ENCODE measurements at places on chromosomes 4 and X.

DNA sequence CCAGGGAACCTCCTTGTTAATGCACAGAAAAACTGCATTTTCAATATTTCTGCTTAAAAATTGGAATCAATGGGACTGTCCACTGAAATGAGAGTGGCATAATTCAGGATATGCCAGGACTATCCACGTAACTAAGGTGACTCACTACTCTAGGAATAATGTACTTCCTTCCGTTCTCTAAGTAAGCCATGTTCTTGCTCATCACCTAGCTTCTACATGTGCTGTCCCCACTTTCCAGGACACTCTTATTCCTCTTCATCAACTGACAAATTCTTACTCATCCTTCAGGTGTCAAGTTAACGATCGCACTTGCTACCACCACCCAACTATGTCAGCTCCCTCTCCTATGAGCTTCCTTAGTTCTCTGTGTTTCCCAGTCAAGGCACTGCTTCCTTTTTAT lies 342.8 kb upstream of the F9 start:
- DNase-seq, result no peak

DNA sequence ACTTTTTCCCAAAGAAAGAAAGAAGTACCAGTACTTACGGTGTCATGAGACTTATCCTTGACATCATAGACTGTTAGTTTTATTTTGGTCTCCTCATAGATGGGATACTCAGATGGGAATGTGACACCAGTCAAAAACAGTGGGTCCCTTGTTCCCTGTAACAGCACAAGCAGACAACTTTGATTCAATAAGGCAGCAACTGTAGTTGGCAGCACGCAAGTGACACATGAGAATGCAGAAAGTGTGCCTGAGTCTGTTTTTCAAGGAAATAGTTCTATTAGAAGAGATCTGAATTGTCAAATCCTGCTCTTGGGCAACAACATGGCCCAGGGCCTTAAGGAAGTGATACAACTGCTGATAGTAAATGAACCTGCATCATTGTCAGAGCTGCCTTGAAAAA lies 443.2 kb downstream of the INPP4B start:
- no peak for DNase-seq

- peak; percentile 55 for DNase-seq
Observed at GRCh38 chr4:8201321-8201781, 2.3 kb downstream of the SH3TC1 start.

GRCh38 chr4:27198246-27198645 lies 337.6 kb downstream of the STIM2 start:
- DNase-seq, result no peak

GRCh38 chrX:63784902-63785707 lies at the start of gene ARHGEF9:
TSS of gene ARHGEF9 (minus strand) at chrX:63785214. CDS start at chrX:63785145, 69 bp downstream.
- peak; percentile 17 for DNase-seq

DNA sequence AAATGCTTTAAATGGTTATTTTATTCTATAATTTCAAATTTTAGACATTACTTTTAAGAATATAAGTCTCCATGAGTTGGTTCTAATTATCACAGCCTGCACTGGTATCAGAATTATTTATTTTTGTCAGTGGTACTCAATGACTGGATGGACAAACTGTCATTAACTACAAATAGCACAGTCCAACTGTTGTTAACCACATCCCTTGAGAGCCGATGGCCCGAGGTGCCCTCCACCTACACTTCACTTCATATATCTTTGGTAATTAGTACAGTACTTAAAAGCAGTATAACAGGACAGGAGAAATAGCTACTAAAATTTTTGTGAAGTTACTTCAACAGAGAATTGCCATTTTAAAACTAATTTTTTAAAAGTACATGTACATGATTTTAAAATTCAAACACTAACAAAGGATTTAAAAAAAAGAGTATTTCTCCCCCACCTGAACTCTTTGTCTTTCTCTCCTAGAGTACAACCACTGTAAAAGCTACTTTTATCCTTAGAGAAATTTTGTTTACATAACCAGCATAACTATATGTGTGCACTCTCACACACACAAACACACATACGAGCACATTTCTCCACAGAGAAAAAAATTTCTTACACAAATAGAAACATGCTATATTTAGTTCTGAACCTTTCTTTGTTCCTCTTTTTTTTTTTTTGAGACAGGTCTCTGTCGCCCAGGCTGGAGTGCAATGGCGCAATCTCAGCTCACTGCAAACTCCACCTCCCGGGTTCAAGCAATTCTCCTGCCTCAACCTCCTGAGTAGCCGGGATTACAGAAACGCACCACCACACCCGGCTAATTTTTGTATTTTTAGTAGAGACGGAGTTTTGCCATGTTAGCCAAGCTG lies 6.5 kb downstream of the TIFA start:
- DNase-seq, result no peak

- no peak for DNase-seq
Observed at GRCh38 chr4:8675383-8675782, 82.8 kb downstream of the CPZ start.

DNA sequence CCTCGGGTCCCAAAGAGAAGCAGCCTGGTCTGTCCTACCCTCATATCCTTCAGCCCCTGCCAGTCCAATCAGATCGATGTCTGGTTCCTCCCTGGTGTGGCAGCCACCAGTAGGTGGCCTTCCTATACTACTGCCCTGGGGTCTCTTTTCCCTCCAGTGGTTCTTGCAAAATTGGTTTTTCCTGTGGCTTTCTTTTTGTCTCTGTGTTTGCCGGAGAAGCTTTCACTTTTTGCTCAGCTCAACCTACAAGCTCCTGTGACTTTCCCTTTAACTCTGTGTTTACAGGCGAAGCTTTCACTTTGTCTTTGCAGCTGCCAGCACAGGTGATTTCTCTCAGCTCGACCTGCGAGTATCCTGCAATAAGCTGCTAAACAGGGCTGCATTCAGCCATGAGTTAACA lies 46.8 kb downstream of the UGT2A3 start:
- no peak for DNase-seq

DNA sequence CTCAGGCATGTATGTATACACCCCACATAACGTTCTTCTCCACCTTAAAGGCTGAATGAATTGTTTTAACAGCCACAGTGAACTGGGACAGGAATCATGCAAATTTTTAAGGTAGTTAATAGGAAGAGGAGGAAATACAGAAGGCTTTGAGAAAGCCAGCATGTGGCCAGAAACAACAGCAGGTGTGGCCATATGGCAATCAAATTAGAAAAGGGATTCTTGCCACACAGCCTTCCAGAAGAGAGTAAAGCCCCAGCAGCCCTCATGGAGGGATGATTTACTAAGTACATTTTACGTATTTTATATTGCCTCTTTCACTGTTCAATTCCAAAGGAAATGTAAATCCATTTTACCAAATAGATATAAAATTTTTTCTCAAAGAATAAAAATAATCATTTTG lies 792.2 kb downstream of the ADGRL3 start:
- no peak for DNase-seq

DNA sequence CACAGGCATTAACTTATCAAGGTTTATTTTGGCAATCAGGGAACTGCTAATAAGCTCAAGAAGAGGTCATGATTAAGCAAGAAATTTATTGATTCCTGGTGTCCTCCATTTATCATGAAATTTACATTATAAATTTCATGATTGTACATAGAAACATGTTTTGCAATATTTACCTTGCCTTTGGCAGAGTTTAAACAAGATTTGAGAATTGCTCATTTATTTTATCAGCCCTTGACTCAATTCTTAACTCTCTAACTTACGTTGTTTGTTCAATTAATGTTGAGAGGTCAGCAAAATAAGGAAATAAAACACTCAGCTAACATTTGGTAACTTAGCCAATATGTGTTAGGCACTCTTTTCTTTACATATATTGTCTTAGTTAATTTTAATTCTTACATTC lies 286.6 kb downstream of the SLC7A11 start:
- no peak for DNase-seq

- peak; percentile 23 for DNase-seq
Observed at GRCh38 chr4:22607382-22607781, 85.4 kb upstream of the GBA3 start.

DNA sequence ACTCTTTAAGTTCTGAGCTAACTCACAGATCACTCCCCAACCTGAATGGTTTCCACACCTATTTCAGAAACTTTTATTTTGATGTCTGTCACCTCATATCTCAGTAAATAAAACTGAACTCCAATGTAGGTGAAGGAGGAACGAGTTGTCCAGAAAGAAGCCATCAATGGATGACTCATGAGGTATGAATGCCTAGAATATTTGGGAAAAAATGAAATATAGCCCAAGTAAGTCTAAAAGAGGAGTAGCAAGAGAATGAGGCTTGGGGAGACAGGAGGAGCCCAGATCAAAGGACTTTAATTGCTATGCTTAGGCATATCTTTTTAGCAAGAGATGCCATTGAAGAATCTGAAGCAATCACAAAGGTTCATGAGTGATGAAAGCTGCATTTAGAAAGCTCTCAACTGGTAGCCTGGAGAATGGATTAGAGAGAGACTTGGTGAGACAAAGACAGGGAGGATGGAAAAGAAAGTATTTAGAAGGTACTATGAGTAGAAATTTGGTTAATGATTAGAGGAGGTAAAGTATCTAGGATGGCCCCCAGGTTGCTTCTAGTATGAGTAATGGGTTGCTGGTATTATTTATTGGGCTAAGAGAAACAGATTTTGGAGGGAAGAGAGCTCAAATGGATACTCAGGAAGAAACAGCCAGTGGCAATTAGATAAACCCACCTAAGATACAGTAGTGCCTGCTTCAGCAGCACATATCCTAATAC lies 39.4 kb downstream of the NOCT start:
- no peak for DNase-seq

DNA sequence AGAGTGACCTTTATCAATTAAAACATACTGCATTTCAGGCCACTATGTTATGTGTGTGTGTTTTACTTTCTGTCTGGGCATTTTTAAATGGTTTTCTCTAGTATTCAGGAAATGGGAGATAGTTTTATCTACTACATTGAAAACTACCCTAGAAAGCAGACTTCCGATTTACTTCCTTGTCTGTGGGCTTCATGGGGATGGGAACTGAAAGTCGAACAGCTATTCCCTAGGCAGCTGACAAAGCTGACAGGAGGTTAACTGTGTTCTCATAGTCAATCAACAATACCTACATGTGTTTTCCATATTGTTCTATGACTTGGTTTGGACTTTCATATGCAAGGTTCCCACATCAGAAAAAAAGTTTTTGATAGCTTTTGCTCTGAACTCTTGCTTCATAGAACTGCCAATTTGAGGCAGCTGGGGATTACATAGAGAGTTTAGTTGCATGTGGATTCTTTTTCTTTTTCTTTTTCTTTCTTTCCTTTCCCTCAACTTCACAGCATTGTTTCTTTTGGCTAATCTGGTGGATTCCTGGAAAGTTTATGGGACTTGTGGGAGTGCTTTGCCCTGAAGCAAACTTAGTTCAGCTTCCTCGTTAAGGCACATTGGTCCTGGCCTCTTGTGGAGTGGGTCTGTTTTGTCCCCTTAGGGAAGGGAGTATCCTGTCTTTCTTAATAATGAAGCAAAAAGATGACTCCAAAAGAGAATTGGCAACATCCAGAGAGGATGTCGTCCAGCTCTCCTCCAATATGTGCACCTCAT lies 327.1 kb upstream of the GIMD1 start:
- no peak for DNase-seq

DNA sequence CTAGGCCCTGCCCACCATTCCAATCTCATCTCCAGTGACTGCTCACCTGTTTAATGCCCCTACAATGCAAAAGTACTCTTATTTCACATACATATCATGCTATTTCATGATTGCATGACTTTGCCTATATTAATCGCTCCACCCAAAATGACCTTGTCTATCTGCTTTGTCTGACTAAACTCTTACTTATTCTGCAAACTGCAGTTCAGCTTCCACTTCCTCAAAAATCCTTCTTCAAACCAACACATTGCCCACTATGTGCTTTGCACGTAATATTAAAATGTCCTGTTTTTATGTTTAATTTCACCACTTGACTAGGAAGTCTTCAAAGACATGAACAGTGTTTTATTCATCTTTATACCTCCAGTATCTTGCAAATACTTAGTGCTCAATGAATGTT lies 229.6 kb downstream of the OPHN1 start:
- DNase-seq, result no peak

DNA sequence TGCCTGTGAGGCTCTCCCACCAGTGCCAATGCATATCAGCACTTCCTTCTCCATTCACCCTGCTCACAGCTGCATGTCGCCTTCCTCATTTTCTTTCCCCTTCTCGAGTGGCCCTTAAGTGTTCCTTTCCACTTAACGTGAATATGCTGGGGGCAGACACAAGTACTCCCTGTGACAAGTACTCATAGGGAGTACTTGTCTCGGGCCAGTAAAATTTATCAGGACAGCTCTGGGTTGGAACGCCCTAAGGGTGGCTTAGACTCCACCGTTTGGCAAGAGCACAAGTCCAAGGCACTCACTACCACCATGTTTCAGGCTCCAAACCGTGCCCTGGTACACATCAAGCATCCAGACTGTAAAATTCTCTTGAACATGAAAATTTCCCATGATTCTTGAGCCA lies 3.9 kb upstream of the LDOC1 start:
- DNase-seq, result no peak

DNA sequence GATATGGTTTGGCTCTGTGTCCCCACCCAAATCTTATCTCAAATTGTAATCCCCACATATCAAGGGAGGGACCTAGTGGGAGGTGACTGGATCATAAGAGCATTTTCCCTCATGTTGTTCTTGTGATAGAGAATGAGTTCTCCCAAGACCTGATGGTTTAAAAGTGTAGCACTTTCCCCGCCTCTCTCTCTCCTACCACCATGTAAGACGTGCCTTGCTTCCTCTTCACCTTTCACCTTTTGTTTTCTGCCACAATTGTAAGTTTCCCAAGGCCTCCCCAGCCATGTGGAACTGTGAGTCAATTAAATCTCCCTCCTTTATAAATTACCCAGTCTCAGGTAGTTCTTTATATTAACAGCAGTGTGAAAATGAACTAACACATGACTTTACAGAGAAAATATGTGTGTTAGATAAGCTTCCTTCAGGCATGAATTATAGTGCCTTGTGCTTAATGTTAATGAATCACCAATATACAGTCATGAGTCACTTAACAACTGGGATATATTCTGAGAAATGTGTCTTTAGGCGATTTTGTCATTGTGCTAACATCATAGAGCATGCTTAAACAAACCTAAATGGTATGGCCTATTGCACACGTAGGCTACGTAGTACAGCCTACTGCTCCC lies 37.9 kb downstream of the PDGFC start:
- no peak for DNase-seq

DNA sequence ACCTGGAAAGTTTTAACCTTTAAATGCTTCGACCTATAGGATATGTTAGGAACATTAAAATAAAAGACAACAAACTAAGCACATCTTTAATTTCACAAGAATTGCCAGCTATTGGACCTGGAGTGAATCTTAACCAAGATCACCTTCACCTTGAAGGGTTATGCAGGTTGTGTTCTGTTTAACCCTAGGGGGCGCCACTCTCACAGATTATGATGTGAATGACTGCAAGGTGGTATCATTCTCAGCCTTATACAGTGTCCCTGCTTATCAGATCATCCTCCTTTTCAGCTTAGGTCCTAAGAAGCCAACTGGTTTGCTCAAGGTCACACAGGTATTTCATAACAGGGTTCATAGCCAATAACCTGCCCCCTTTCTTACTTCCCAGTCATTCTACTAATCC lies 23.5 kb downstream of the INTS6L start:
- DNase-seq, result no peak
